Effector memory CD8-positive, alpha-beta T cell (primary cell): ENCODE measurements at places on chromosomes 7 and 10.

DNA sequence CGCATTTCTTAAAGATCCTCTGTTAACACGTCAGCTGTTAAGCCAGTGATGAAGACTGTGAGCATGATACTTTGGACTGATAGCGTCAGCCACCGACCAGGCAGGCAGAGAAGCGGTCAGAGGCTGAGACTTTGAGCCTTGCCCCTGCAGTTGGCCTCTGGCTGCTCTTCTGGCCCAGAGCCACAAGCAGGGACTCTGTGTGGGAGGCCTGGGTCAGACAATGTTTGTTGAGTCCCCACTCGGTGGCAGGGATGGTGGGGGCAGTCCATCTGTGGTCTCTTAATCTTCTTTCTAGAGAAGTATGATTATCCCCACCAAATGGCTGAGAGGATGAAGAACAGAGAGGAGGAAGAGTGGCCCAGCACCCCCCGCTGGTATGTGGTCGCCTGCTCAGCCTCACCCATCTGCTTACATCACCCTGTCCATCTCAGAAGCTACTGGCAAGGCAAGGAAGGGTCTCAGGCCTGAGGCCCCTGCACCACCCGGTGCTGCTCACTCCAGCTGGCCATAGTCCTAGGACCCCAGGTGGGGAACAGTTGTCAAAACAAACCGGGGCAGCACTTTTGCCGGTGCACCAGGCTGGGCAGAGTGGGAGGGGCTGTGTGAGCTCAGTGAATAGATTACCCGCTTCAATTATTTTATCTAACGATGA is 202.9 kb downstream of the GRID1 start:
- no peak for DNase-seq

GRCh38 chr7:34664755-34665154 is 6.7 kb downstream of the NPSR1 start:
- DNase-seq, result no peak

- no peak for DNase-seq
Measured at GRCh38 chr10:92756201-92757065, 66.7 kb downstream of the HHEX start.

- no peak for DNase-seq
Measured at GRCh38 chr10:6337382-6337781, 134.7 kb downstream of the PFKFB3 start.

DNA sequence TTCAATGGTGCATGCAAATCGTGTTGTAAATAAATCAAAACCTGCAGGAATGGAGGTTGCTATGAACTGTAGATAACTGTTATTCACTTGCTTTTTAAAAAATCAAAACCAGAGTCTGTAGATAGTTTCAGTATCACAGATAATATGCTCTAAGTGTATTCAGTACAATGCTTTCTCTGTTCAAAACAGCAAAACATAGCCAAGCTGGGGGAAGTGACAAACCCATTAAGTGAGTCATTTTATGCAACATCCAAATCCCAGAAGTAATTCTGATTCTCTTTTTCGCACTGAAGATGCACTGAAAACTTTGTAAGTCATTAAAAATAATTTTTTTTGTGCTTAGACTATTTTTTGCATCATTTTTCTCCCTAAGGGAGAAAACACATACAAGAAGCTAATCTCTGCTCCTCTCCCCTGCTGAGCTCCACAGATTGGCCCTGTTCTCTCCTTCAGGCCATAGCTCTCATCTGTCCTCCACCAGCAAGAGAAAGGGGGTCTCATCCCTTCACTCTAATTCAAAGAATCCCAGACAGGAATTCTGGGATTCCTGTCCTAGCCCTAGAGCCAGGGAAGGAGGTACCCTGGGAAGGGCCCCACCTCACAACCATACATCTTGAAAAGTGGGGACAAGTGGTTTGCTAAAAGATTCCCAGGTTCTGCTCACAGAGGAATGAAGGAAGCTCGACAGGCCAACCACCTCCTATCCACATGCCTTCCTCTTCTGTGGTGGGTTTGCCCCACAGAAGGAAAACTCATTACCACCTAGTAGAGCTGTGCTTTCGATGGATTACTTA is 4.9 kb downstream of the PRTFDC1 start:
- no peak for DNase-seq
